ENCODE measurements at places on chromosomes 1 and 21. TPM values are rescaled to one million over a fixed set of nuclear protein-coding genes. Genes with fewer than 3 reads are reported as not detected.

The FAM131C gene
- 0.44 TPM for total RNA-seq

DNA sequence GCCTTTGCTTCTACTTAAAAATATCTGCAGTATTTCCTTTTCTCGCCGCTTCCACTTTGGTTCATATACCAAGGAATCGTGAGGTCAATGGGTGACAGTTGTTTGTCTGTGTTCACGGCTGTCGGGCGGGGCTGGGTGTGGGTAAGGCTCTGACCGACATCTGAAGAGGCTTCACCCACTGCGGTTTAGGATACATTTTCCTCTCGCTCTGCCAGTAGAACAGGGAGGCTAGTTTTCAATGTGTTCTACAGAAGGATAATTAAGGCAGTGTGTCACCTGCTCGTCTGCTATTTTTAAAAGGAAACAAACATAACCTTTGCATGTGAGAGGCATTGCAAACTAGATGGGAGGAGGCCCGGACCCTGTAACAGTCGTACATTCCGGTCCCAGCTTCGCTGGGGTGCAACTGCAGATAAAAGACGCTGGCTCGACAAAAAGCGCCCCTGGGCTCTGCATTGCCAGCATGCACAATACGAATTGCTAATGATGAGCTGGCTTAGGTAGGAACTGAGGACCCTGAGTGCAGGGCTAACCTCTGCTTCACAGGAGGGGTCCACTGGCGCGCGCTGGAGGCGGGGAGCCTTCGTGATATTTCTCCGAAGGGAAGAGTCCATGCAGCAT lies 8.5 kb upstream of the ERG start:
- DNase-seq = peak; percentile 57

The PLCH2 gene
- 0.32 TPM for total RNA-seq

The SASS6 gene
- total RNA-seq = 6.5 TPM

- peak; percentile 25 for DNase-seq
Measured at GRCh38 chr1:192939440-192939839, 119.7 kb downstream of the UCHL5 start.

DNA sequence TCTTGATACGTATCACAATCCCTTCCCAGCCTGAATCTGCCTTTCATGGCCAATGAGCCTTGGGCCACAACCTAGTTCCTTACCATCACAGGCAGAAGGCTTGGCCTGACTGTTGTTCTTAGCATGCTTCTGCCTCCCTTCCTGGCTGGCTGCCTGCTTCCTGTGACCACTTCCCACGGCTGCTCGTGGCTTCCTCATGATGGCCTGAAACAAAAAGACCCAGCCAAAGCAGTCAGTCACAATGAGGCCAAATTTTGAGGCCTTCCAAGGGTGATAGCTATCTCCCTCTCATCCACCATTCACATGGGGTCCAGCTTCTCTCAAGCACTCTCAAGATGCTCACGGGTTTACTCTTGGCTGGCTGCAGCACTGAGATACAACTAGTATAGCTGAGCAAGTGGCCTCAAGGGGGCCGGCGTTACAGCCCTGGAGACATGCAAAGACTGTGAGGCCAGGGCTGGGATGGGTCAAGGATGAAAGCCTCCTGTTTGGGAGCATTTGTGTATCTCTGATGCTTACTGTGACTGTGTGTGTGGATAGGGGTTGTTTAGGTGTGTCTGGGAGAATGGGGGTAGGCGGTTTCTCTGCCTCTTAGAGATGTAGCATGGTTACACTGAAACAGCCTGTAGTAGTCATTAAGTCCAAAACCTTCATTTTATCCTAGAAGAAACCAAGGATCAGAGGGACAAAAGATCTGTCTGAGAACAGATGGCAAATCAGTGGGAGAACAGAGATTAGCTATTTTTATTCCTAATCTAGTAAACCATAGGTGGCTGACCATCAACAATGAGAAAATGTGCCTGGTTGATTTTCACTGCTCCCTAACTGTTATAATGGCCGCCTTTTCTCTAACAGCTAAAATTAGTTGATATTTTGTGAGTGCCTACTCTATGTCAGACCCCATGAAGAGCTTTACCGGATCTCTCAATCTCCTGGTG lies 5.4 kb upstream of the TOE1 start:
- DNase-seq = peak; percentile 61

DNA sequence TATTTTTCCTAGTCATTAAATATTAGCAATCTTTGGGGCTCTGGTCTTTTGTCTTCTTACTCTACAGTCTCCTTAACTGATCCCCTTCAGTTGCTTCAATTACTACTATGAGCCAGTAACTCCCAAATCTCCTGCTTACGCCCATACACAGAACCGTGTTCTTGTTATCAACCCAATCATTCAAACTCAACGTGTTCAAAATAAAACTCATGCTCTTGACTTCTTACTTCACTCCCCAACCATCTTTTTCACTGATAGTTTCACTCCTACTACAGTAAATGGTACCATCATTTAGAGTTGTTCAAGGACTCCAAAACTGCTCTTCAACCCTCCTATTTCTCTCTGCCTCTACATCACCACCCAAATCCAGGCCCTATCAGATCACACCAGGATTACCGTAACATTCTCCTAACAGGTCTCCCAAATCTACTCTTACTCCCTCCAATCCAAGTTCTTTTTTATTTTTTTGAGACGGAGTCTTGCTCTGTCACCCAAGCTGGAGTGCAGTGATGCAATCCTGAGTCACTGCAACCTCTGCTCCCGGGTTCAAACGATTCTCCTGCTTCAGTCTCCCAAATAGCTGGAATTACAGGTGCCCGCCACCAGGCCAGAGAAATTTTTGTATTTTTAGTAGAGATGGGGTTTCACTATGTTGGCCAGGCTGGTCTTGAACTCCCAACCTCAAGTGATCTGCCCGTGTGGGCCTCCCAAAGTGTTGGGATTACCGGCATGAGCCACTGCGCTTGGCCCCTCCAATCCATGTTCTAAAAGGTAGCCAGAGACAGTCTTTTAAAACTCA lies 3.0 kb downstream of the YARS1 start:
- DNase-seq = no peak

DNA sequence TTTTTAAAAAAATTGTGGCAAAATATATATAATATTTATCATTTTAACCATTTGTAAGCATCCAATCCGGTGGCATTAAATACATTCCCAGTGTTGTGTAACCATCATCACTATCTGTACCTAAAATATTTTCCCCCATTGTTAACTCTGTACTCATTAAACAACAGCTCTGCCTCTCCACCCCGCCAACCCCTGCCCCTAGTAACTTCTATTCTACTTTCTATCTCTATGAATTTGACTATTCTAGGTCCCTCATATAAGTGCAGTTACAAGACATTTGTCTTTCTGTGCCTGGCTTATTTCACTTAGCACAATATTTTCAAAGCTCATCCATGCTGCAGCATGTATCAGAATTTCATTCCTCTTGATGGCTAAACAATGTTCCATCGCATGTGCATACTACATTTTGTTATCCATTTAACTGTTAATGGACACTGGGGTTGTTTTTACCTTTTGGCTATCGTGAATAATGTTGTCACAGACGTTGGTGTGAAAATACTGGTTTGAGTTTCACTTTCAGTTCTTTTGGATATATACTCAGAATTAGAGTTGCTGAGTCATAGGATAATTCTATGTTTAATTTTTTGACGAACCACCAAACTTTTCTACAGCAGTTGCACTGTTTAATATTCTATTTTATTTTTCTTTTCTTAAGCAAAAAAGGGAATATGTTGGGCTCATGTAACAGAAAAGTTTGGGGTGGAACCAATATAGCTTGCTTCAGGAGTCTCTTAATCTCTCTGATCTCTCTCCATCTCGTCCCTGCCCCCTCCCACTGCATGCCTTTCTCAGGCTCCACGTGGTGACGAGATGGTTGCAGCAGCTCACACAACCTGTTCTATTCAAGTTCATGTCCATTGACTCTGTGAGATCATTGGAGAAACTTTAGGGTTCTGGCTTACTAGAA lies 25.2 kb upstream of the RCAN1 start:
- DNase-seq = no peak

- no peak for DNase-seq
Measured at GRCh38 chr1:34694383-34694782, 60.5 kb upstream of the GJB5 start.

The LRRC3 gene
- total RNA-seq = 4.2 TPM

The ARID4B gene
- total RNA-seq = 40.7 TPM

- DNase-seq = peak; percentile 26
Measured at GRCh38 chr1:177959811-177960515, 9.9 kb downstream of the SEC16B start.

GRCh38 chr1:6113116-6113515 lies 67.0 kb downstream of the CHD5 start:
- DNase-seq = no peak

DNA sequence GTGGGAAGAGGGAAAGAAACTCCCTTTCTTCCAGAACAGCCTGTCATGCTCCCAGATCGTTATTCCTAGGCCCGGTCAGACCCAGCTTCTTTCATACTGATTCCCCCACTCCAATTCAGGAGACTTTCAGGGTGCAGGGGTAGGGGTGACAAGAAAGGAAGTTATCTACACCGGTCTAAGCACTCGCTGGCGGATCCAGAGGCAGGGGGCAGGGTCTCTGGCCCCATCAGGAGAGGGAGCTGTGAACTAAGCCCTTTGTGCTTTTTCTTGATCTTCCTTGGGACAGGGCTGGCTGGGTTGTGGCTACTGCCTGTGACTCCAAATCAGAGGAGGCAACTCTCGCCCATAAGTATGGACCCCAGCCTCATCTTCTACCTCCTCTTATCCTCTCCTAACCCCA lies 44.3 kb downstream of the NEK2 start:
- DNase-seq = no peak

DNA sequence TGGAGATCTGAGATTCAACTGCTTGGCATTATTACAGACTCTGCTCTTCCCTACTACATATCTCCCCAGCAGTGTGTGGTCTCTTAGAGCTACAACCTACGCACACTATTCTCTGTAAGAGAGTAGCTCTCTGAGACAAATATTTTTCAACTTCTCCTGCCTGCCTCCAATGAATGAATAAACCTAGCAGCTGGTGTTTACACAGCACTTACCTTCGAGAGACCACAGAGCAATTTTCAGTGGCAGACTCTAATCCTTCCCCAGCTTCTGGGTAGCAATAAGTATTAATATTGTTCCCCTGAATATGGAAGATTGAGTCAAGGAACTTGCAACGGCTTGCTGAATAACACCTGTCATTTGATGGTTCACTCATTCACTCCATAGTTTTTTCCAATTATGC lies 350.9 kb upstream of the SPAG17 start:
- no peak for DNase-seq

DNA sequence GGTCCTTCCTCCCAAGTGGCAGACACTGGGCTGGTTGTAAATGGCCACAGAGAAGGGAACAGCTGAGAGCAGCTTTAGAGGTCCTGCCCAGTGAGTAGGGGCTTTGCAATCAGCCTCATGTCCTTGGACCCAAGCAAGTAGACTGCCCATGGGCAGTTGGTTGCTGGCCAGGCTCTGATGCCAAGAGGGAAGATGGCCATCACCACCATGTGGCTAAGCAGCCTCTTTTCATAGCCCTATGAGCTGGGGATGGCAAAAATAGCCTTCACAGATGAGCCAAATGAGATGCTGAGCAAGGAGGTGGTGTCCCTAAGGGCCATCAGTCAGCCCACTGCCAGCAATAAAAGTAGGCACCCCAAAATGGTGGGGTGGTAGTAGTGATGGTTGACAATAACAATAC lies 3.2 kb downstream of the DISP3 start:
- DNase-seq = no peak

The ETV3L gene
- total RNA-seq = not detected

Measured in endothelial cell of umbilical vein (primary cell).